ENCODE measurements at places on chromosomes 1 and 21. TPM values are rescaled to one million over a fixed set of nuclear protein-coding genes. Genes with fewer than 3 reads are reported as not detected.

GRCh38 chr1:160544647-160545046, 21.6 kb upstream of the SLAMF6 start:
- peaks cover 9% of the 10 kb centered on the region for H3K27me3 ChIP-seq
- no peak overlapping the region for H3K27ac ChIP-seq
- H3K36me3 ChIP-seq: no peaks in the 10 kb centered on the region
- DNase-seq: no peak

Gene MTARC2
- total RNA-seq: 12.2 TPM

GRCh38 chr1:23720256-23720995, 22.8 kb upstream of the ELOA start:
- H3K27me3 ChIP-seq: no peaks in the 10 kb centered on the region
- no peak for DNase-seq
- no peak overlapping the region for H3K27ac ChIP-seq
- no peak overlapping the region for H3K4me3 ChIP-seq

Gene GNG12
- 40.5 TPM for total RNA-seq

GRCh38 chr1:160419838-160420169, 19.4 kb downstream of the VANGL2 start:
- H3K4me3 ChIP-seq: no peak overlapping the region
- no peak overlapping the region for H3K27ac ChIP-seq
- H3K27me3 ChIP-seq: no peaks in the 10 kb centered on the region
- DNase-seq: no peak
- H3K4me1 ChIP-seq: peaks cover 2% of the 10 kb centered on the region

DNA sequence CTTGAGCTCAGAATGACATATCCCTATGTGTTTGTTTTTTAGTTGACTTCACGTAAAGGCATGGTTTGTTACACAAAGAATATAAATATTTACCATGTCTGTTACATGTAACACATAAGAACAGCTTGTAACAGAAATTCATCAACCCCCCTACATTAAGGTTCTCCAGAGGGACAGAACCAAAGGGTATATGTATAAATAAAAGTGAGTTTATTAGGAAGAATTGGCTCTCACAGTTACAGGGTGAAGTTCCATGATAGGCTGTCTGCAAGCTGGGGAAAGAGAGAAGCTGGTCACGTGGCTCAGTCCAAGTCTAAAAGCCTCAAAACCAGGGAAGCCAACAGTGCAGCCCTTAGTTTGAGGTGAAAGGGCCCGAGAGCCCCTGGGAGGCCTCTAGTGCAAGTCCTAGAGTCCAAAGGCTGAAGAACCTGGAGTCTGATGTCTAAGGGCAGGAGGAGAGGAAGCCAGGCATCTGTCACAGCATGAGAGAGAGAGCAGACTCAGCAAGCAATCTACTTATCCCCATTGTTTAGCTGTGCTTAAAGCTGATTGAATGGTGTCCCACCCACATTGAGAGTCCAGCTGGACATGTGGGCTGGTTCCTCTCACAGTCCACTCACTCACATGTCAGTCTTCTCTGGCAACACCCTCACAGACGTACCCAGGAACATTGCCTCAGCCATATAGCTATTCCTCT, 15.8 kb downstream of the THRAP3 start:
- H3K36me3 ChIP-seq: peaks cover 27% of the 10 kb centered on the region
- no peak for DNase-seq
- peaks cover 7% of the 10 kb centered on the region for H3K4me1 ChIP-seq
- no peaks in the 10 kb centered on the region for H3K27me3 ChIP-seq
- peak overlapping the region; percentile 53 for H3K27ac ChIP-seq

Gene NPR1
- total RNA-seq: 5.9 TPM

DNA sequence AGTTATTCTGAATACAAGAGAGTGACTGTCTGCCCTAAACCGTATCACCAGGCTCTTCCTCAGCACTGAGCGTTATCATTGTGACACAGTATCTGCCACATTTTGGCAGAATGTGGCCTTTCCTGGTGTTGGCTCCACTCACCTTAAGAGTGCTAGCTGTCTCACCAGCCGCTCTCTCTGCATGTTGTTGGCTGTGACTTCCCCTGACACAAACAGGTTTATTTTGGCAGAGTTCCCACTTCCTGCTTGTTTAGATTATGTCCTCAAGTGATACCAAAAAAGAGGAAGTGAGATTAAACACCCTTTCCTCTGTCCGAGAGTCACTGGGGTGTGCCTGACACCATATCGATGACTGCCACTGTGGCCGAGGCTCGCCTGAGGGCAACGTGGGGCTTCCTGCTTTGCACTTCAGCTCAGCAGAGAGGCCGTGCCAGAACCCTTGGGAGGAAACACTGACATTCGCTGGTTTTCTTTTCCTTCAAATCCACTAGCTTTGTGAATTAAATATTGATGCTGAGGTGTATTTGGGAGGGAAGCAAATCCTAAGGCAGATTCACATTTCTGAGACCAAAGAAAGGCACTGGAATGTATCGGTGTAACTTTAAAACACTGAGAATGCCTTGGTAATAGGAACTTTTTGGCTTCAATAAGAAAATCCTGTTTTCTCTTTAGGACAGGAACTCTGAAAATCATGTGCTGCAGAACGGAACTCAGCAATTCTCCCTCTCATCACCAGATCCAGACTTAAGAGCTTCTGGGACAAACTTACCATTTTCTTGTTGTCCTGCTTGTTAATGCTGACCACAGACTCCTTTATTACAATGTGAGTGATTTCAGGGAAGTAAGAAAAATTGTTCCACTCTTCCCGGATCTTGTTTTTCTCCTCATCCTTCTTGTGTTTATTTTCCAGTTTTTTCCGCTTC, 102.1 kb downstream of the JAK1 start:
- peaks cover 38% of the 10 kb centered on the region for H3K36me3 ChIP-seq
- no peak for DNase-seq
- H3K4me3 ChIP-seq: no peak overlapping the region
- no peak overlapping the region for H3K27ac ChIP-seq
- no peaks in the 10 kb centered on the region for H3K27me3 ChIP-seq
- no peaks in the 10 kb centered on the region for H3K4me1 ChIP-seq

Gene C1orf141
- total RNA-seq: 0.22 TPM

GRCh38 chr1:201466492-201466891, 2.5 kb downstream of the PHLDA3 start:
- DNase-seq: no peak
- H3K27ac ChIP-seq: peak overlapping the region; percentile 54
- peak overlapping the region; percentile 97 for H3K4me3 ChIP-seq

Gene S100A7A
- total RNA-seq: not detected

Gene ANGPTL3
- not detected for total RNA-seq

Gene LCE6A
- not detected for total RNA-seq

- DNase-seq: peak; percentile 49
- H3K27me3 ChIP-seq: no peaks in the 10 kb centered on the region
- no peaks in the 10 kb centered on the region for H3K36me3 ChIP-seq
These were observed 26.9 kb upstream of the EPB41 start for GRCh38 chr1:28887419-28887834.

Gene TSPEAR
- 0.11 TPM for total RNA-seq

- H3K4me3 ChIP-seq: no peak overlapping the region
- DNase-seq: no peak
- H3K36me3 ChIP-seq: no peaks in the 10 kb centered on the region
- H3K27me3 ChIP-seq: no peaks in the 10 kb centered on the region
- H3K4me1 ChIP-seq: peaks cover 2% of the 10 kb centered on the region
These were observed 102.6 kb upstream of the PPP2R5A start for GRCh38 chr1:212182579-212182978.

DNA sequence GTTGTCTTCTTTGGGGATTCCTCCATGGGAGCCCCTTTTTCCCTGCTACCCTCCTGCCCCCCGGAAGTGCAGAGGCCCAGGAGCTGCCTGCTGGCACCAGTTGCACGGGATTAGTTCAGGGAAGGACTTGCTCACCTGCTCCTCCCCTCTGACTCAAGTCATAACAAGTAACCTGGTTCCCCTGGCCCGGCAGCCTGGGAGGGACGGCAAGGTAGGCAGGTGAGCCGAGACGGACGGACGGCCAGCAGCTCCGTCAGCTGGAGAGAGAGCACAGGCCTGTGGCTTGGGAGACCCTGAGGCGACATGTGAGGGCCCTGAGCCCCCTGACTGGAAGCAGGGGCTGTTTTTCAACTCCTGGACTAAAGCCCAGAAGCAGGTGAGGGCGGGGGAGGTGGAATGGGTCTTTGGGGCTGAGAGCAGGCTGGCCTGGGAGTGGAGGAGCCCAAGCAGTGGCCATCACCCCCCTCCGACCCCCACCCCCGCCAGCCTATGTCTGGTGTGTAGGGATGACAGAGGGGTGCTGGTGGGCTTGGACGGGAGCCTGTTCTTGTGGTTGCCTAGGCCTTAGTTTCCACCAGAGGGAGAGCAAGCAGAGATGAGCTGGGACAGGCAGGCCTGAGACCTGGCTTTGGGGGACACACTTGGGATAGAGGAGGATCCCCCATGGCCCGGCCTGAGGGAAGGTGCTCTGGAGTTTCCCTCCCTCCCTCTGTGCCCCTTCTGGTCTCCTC, at the start of gene INAVA:
INAVA (plus strand) TSS at position 189 of the 731 bp plus-strand sequence. CDS start 3,501 bp downstream, outside the sequence.
- peak within 1 kb of the TSS; percentile 95 for H3K27ac ChIP-seq
- H3K4me1 ChIP-seq: peaks cover 71% of the 10 kb centered on the region
- H3K4me3 ChIP-seq: peak within 1 kb of the TSS; percentile 94
- no peak for DNase-seq

GRCh38 chr1:205719762-205720161, 30.2 kb downstream of the NUCKS1 start:
- peaks cover 2% of the 10 kb centered on the region for H3K4me1 ChIP-seq
- no peak overlapping the region for H3K27ac ChIP-seq
- H3K36me3 ChIP-seq: peaks cover 51% of the 10 kb centered on the region

- peaks cover 12% of the 10 kb centered on the region for H3K4me1 ChIP-seq
- H3K27me3 ChIP-seq: no peaks in the 10 kb centered on the region
- no peaks in the 10 kb centered on the region for H3K36me3 ChIP-seq
- no peak overlapping the region for H3K27ac ChIP-seq
- DNase-seq: no peak
These were observed 302.3 kb upstream of the PLD5 start for GRCh38 chr1:242826701-242827336.

DNA sequence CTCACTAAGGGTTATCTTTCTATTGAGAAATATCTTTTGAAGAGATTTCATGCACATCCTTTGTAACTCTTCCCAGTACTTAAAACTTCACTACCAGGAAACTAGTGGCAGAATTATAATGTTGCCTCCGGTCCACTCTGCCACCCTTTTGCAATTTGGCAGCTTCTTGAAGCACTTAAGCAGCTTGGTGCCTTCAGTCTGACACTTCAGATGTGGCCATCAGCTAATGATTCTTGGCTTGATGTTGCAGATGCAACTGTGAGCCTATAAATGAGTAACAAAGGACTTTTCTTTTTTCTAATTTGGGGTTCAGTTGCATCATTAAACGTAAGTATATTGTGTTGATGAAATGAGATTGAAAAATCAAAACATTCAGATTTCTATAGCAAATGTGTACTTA, 187.5 kb upstream of the C21orf91 start:
- no peak for DNase-seq
- no peak overlapping the region for H3K4me3 ChIP-seq
- no peaks in the 10 kb centered on the region for H3K27me3 ChIP-seq
- no peaks in the 10 kb centered on the region for H3K36me3 ChIP-seq
- no peaks in the 10 kb centered on the region for H3K4me1 ChIP-seq

Gene GPX7
- 62.6 TPM for total RNA-seq

Gene ADORA1
- 2.9 TPM for total RNA-seq

Measured in mesothelial cell of epicardium (in vitro differentiated cells).